ENCODE measurements at places on chromosomes 3 and 15. TPM values are rescaled to one million over a fixed set of nuclear protein-coding genes. Genes with fewer than 3 reads are reported as not detected.

Gene GCHFR
- 14.7 TPM for total RNA-seq

Gene LRRC49
- total RNA-seq: 4.9 TPM

Gene LSMEM2
- total RNA-seq: not detected

Gene MPI
- total RNA-seq: 54.9 TPM

Gene SI
- not detected for total RNA-seq

Gene LEKR1
- 0.33 TPM for total RNA-seq

Gene DUOXA2
- not detected for total RNA-seq

Gene SLC12A6
- total RNA-seq: 25.5 TPM

Gene KLF15
- 1.5 TPM for total RNA-seq

Gene A4GNT
- total RNA-seq: not detected

Gene DENND6A
- 30.4 TPM for total RNA-seq

Gene HYAL3
- total RNA-seq: 11.8 TPM

Gene RLBP1
- total RNA-seq: not detected
